ENCODE measurements at places on chromosomes 6 and 20.
A peak's percentile ranks its signal among the peaks of the same experiment; 100 is the strongest.

DNA sequence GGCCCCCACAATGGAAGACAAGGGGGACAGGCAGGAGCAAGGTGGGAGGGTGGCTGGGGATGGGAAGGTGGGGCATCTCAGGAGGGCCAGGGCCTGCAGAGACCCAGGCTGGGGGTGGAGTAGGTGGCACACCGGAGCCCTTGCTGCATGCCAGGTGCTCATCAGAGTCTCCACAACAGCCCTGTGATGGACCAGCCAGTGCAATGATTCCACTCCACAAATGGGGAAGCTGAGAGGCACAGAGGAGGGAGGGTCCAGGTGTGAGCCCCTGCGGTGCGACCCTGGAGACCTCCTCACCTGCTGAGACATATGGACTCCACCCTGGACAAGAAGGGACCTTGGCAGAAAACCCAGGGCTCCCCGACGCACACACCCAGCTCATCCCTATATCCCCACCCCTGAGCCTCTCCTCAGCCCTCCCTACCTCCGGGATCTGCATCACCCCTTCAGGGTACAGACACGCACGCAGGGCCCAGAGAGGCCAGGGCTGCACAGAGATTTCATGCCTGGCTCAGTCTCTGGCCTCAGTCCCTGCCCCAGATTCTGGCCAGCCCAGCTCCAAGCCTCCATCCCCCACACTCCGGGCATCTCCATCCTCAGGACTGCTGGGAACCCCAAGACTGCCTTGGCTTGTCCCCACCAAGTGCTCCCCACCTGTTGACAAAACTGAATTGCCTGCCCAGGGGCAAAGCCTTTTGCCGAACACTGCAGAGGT, 7.1 kb upstream of the GRM4 start:
- no peak for DNase-seq

- DNase-seq, result no peak
These were observed 27.6 kb upstream of the ADA start for GRCh38 chr20:44678990-44679611.

DNA sequence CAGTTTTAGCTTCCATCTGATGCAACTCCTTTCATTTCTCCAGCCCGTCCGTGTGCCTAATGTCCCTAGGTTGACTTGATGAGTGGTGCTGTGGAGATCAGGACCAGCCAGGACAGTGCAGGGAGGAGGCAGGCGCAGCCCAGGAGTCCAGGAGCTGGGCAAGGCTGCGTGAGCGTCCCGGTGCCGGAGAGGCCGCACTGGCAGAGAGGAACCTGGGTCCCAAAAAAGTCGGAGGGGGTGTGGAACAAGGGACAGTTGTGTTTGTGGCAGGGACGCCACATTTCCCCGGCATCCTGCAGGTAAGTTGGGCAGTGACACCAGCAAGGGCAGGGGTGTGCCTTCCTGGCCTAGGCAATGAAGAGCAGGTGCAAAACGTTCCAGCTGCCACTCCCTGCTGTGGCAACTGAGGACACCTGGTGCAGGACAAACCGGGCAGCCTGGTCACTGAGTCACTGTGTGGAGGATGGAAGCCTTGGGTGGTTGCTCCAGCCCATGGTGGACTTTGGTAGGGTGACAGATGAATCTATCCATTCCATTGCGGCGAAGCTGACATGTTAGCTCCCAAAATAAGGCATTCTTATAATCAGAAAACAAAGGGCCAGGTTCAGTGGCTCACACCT, 53.2 kb downstream of the RAMACL start:
- no peak for DNase-seq

GRCh38 chr6:106763361-106763760, 134.0 kb downstream of the QRSL1 start:
- no peak for DNase-seq

- DNase-seq, result peak; percentile 60
These were observed at the start of gene NRSN1 for GRCh38 chr6:24125980-24126379. NRSN1 (plus strand) TSS chr6:24126215; CDS start chr6:24134328, 8,113 bp downstream.

GRCh38 chr6:157479464-157480303, 98.7 kb downstream of the ZDHHC14 start:
- DNase-seq, result no peak

GRCh38 chr20:52965819-52966218, 6.3 kb upstream of the TSHZ2 start:
- DNase-seq, result no peak

- DNase-seq, result no peak
These were observed 30.4 kb upstream of the HIVEP2 start for GRCh38 chr6:142975365-142975764.

DNA sequence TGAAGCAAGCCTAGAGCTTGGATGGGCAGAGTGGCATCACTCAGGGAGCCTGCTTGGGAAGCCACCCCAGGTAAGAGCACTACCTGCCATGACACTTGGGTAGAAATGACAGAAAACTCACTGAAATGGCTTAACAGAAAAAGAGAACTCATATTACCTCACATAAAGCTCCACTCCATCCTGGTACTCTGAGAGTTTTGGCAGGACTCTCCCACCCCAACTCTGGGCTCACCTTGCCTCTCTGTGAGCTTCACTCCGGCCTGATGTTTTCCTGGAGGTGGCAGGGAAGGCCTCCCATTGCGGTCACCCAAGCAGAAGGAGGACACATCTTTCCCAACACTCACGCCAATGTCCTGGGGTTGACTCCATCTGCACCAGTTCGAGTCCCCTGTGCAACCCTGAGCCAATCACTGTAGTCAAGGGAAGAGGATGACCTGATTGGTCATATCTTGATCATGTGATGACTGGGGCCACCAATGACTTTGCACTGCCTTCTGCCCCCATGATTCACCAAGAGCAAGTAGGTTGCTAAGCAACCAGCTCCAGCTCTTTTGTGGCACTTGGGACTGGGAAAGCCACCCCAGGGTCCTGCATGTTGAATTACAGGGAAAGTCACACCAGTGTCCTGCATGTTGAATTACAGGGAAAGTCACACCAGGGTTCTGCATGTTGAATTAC, 446.1 kb upstream of the SULF2 start:
- no peak for DNase-seq

GRCh38 chr6:37618916-37619590, 78.6 kb downstream of the MDGA1 start:
- DNase-seq, result no peak

Measured in mesothelial cell of epicardium (in vitro differentiated cells).